Smooth muscle cell of bladder (primary cell): ENCODE measurements at places on chromosomes 3 and 15. TPM values are rescaled to one million over a fixed set of nuclear protein-coding genes. Genes with fewer than 3 reads are reported as not detected.

SLC6A20 gene
- total RNA-seq = not detected in 2 replicates

SMCO1 gene
- not detected in 2 replicates for total RNA-seq

IP6K2 gene
- total RNA-seq = 38.3 and 39.1 TPM in 2 replicates

ZMYND10 gene
- 0.28 and 1.1 TPM in 2 replicates for total RNA-seq

NDN gene
- 41.5 and 66.6 TPM in 2 replicates for total RNA-seq

FRMD5 gene
- 1.6 and 5.0 TPM in 2 replicates for total RNA-seq

GOLGA6D gene
- not detected in 2 replicates for total RNA-seq

EPHA3 gene
- 3.9 and 5.7 TPM in 2 replicates for total RNA-seq

C3orf20 gene
- total RNA-seq = under 0.01 and 0.09 TPM in 2 replicates

SKOR1 gene
- total RNA-seq = under 0.01 and 0.09 TPM in 2 replicates

CFAP92 gene
- total RNA-seq = 0.09 and 1.1 TPM in 2 replicates
